Kidney capillary endothelial cell (primary cell): ENCODE measurements at places on chromosomes 12 and 14.
A peak's percentile ranks its signal among the peaks of the same experiment; 100 is the strongest.

DNA sequence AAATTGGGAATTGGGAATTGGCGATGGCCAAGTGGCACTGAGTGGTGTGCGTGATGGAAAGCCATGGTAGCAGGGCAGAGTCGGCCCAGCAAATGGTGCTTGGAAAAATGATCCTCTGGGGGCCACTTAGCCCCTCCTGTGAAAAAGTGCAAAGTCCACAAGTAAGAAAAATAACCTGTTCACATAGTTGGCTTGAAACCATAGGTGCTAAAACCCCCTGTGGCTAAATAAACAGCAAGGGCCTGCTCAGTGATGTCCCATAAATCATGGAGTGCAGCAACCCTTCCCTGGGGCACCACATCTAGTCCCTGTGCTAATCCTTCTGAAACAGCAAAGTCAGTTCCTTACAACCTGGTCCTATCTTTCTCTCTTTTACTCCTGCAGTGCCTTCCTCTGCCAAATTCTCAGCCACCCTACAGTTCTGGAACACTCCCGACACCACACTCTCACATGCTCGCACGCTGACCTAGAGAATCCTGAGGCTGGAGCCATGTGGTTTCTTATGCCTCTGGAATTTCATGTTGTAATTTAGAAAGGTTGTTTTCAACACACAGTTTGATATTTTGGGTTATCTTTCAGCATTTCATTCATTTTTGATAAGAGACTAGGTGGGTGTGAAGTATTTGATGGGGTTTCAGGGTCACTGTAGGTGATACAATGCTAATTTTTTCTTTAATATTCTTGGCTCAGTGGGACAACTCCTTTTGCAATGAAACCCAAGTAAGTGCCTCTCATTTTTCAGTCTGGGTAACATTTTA lies 123.6 kb downstream of the SMOC1 start:
- no peak for DNase-seq

DNA sequence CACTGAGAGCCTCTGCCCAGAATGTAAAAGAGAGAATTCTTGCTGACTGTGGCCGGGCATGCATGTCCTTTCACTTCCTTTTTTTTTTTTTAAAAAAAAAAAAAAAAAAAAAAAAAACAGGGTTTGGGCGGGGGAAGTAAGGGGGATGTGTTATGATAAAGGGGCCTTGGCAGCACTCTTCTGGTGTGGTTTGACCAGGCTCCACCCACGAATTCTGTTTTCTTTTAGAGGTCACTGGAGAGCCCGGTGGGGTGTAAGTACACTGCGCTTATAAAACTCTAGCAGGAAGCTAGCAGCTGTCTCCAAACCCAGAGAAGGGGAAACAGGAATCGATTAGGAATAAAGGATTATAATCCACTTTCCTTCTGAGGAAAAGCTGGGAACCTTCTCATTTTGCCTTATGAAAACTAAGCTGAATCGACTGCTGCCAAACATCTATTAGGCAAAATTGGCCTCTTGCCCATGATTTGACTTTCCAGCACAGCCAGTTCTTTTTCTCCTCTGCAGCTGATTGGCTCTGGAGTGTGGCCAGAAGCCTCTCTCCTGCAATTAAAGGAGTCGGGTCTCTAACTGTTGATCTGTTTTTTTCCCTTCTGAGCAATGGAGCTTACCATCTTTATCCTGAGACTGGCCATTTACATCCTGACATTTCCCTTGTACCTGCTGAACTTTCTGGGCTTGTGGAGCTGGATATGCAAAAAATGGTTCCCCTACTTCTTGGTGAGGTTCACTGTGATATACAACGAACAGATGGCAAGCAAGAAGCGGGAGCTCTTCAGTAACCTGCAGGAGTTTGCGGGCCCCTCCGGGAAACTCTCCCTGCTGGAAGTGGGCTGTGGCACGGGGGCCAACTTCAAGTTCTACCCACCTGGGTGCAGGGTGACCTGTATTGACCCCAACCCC lies 27.7 kb upstream of the HIGD1C start:
- DNase-seq: peak; percentile 10

GRCh38 chr12:48973941-48974673 lies 2.6 kb upstream of the WNT10B start:
- no peak for DNase-seq

DNA sequence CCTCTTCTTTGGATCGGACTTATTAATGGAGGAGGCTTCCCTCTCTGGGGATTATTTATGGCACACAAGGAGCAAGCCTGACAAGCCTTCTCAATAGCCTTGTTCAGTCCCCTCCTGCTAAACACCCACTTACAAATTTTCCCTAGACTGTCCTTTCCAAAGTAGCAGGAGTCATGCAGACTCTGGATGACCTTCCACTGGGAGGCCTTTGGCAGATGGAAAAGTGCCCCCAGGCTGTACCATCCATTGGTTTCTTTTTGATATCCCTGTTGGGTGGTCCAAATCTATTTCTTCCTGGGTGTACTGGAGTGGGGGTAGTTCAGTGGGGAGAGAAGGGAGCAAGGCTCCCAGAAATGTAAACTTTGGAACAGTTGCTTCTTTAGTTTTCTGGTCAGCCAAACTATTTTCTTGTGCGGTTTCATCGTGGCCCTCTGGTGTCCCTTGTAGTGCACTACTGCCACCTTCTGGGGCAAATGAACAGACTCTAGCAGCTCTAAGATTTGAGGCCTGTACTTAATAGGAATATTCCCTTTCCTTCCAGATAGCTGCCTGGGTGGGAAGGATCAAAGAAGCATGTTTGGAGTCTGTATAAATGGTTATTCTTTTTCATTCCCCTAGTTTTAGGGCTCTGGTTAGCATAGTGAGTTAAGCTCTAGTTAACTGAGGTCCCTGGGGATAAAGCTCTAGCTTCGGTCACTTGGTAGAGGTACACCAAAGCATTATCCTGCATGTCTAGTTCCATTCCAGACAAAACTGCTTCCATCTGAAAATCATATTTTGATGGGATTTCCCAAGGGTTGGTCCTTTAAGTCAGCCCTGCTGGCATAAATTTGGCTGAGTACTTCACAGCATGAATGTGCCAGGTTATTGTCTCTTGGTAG lies 409.5 kb downstream of the SLC6A15 start:
- DNase-seq: peak; percentile 60

DNA sequence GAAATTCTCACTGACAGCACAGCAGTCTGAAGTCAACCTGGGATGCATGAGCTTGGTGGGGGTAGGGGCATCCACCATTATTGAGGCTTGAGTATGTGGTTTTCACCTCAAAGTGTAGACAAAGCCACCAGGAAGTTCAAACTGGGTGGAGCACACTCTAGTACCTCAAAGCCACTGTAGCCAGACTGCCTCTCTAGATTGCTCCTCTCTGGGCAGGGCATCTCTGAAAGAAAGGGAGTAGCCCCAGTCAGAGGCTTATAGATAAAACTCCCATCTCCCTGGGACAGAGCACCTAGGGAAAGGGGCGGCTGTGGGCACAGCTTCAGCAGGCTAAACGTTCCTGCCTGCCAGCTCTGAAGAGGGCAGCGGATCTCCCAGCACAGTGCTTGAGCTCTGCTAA lies 143.0 kb downstream of the KITLG start:
- no peak for DNase-seq

DNA sequence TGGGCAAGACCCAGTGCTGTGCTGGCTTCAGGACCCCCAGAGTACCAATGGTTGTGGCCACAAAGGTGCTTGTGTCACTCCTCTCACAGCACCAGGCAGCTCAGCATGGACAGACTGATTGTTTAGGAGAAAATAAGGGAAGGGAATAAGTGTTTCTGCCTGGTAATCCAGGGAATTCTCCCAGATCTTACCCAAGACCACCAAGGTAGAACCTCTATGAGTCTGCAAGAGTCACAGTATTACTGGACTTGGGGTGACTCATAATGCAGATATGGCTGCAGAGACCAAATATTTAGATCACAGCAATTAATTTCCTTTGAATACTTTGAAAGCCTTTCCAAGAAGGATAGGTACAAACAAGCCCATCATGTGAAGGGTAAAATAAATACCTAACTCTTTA lies 1178.3 kb upstream of the FLRT2 start:
- no peak for DNase-seq

GRCh38 chr12:106647793-106648514 lies 65.2 kb downstream of the RFX4 start:
- DNase-seq: no peak

GRCh38 chr14:42523666-42524065 lies 917.0 kb downstream of the LRFN5 start:
- no peak for DNase-seq

- no peak for DNase-seq
These were observed 36.6 kb downstream of the STAB2 start for GRCh38 chr12:103623716-103624115.

DNA sequence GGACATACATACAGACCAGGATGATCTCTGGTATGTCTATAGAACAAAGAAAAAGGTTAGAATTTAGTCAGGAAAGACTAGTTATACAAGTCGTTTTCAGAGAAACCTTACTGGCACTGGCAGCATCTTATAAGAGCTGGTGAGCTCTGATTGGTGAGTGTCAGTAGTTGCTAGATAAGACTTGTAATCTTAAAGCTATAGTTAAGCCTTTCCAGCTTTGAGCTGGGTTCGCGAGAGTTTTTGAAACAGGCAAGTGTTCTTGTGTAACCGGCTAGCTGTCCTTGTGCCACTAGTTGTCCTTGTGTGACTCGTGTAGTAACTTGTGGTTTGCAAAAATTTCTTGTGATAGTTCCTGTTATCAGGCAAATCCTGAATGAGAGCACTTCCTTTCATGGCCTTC lies 740.9 kb downstream of the GALC start:
- DNase-seq: no peak

GRCh38 chr12:19837543-19837942 lies 398.3 kb downstream of the AEBP2 start:
- no peak for DNase-seq

DNA sequence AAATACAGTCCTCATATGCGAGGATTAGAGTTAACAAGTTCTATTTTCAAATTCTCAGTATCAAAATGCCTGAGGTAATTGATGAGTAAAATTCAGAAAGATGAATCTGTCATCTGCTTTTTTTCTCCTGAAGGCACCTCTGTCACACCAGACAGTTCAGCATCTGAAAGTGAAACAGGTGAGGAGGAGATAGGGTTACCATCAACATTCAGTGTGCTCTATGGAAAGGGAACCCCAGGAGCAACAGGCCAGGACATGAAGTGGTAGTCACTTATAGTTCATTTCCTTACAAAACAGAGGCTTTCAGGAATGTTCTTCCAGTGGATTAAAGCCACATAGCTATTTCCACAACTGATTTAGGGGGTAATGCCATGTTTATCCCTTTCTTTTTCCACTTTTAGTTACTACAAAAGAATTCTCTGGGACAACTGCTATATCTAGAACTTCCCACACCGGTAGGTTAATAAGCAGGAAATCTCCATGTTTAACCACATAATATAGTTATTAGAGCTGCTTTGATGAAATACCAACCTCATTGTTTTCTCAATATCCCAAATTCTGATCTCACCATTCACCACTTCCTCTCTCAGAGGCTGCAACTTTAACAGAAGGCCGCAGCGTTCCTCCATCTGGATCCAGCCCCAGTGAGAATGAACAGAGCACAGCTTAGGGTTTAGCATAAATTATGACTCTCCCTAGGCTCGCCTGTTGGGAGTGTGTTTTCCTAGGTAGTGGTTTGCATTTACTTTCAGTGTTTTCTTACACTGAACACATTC lies 177.0 kb upstream of the CNTN1 start:
- peak; percentile 21 for DNase-seq

DNA sequence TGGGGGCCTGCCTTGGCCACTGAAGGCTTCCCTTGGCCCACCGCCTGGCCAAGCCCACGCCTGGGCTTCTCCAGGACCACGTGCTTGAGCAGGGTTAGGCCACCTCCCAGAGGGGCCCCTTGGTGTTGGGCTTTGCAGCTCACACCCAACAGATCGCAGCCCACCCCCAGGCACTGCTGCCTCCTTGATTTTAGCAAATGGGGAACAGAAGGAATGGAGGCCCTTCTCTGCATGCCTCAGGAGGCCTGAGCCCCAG lies 23.3 kb downstream of the RAB35 start:
- DNase-seq: no peak

DNA sequence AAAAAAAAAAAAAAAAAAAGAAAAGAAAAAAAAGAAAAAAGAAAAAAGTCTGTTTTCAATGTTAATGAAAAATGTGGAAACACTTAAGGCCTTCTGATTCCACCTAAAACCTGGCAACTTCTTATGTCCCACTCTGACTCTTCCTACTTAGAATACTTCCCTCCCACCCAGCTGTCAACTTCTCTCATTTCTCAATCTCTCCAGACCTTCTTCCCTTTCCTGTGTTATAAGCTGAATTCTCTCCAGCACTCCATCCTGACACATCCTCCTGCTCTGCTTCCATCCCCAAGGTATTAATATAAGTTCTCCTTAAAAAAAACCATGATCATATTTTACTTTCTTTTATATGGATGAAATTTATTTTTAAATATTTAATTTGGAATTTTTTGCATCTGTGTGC lies 20.3 kb upstream of the TMTC1 start:
- no peak for DNase-seq

DNA sequence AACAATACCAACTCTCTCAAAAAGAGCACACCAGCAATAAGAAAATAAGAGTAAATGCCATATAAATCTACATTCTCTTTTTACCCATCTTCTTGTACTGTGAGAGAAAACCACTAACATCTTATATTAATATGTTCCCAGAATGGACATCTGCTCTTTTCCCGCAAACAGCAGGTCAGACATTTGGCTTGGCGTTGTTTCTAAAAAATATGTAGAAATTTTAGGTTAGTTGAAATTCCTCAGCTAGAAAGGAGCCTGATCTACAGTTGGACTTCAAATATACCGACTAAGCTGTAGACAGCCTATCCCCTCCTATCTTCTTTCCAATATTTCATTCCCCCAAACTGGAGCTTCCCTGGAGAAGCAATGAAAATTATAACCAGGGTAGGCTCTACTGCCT lies 88.7 kb downstream of the PPP2R5E start:
- no peak for DNase-seq

DNA sequence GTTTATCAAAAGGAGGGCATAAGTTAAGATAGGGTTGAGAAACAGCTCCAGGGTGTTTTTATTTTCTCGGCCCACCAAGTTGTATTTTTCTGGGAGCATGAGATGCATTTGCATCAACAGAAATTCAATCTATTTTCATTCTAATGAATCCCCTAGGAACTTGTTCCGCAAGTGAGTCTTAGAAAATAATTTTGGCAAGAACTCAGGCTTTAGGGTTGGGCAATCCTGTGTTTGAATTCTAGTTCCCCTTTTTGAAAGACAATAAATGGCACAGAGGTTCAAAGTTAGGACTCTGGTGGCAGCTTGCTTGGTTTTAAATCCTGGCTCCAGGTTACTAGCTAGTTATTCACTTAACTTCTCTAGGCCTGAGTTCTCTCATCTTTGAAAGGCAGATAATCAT lies 23.7 kb downstream of the SLC5A8 start:
- no peak for DNase-seq

GRCh38 chr12:6207259-6207925 lies 7.2 kb downstream of the CD9 start:
- no peak for DNase-seq

DNA sequence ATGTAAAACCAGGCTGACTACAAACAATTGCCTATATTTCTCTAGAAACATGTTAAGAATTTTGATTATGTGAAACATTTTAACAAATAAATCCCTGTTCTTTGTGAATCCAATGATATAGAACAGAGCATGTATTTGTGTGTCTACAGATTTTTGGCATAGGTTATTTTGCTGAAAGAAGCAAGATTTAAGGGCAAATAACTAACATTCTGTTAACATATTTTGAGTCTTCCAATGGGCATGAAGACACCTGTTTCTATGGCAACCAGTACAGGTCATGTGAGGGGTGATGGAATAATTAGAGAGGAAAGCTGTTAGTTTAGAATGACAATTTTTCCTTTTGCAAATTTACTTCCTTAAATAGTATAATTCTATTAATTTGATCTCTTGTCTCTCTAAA lies 8.8 kb downstream of the ART4 start:
- no peak for DNase-seq

- DNase-seq: no peak
These were observed 139.3 kb downstream of the BRMS1L start for GRCh38 chr14:35965400-35965799.
